ENCODE measurements at places on chromosomes 13 and 19. TPM values are rescaled to one million over a fixed set of nuclear protein-coding genes. Genes with fewer than 3 reads are reported as not detected.

GRCh38 chr19:54114340-54115108 lies 933 bp downstream of the TFPT start:
- H3K4me1 ChIP-seq = peaks cover 22% of the 10 kb centered on the region
- no peaks in the 10 kb centered on the region for H3K27me3 ChIP-seq
- DNase-seq = no peak
- peaks cover 8% of the 10 kb centered on the region for H3K36me3 ChIP-seq
- H3K27ac ChIP-seq = peak overlapping the region; percentile 97

PSG4 gene
- not detected for total RNA-seq

GRCh38 chr13:59326717-59327116 lies 837.0 kb downstream of the DIAPH3 start:
- DNase-seq = no peak
- no peak overlapping the region for H3K27ac ChIP-seq
- no peaks in the 10 kb centered on the region for H3K36me3 ChIP-seq
- no peaks in the 10 kb centered on the region for H3K4me1 ChIP-seq

ADGRE2 gene
- not detected for total RNA-seq

DNA sequence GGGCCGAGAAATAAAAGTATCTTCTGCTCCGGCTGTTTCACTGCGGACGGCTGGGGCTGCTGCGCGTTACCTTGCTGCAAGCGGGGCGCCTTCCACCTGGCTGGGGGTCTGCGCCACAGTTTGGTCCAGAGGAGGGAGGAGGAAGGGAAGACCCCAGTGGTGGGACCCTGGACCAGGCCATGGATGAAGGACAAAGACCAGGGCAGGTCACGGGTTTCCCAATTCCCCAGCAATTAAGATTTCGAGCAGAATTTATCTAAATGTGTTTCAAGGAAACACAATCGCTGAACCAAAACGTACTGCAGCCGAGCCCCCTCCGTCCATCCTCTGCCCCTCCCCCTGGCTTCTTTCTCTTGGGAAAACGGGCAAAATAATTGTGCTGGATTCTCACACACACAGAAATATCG lies 2.9 kb downstream of the SOX1 start:
- no peak overlapping the region for H3K27ac ChIP-seq
- H3K36me3 ChIP-seq = peaks cover 4% of the 10 kb centered on the region
- no peak overlapping the region for H3K4me3 ChIP-seq

- peak overlapping the region; percentile 89 for H3K27ac ChIP-seq
- H3K27me3 ChIP-seq = no peaks in the 10 kb centered on the region
- DNase-seq = no peak
- H3K36me3 ChIP-seq = peaks cover 19% of the 10 kb centered on the region
- no peak overlapping the region for H3K4me3 ChIP-seq
Observed at GRCh38 chr19:3656073-3656746, 29.6 kb upstream of the CACTIN start.

CNN1 gene
- total RNA-seq = 9.9 TPM

GRCh38 chr19:54606230-54606629 lies 12.8 kb downstream of the LILRA1 start:
- peak; percentile 51 for DNase-seq
- no peaks in the 10 kb centered on the region for H3K27me3 ChIP-seq
- H3K4me1 ChIP-seq = no peaks in the 10 kb centered on the region
- no peaks in the 10 kb centered on the region for H3K36me3 ChIP-seq
- H3K27ac ChIP-seq = no peak overlapping the region

DNA sequence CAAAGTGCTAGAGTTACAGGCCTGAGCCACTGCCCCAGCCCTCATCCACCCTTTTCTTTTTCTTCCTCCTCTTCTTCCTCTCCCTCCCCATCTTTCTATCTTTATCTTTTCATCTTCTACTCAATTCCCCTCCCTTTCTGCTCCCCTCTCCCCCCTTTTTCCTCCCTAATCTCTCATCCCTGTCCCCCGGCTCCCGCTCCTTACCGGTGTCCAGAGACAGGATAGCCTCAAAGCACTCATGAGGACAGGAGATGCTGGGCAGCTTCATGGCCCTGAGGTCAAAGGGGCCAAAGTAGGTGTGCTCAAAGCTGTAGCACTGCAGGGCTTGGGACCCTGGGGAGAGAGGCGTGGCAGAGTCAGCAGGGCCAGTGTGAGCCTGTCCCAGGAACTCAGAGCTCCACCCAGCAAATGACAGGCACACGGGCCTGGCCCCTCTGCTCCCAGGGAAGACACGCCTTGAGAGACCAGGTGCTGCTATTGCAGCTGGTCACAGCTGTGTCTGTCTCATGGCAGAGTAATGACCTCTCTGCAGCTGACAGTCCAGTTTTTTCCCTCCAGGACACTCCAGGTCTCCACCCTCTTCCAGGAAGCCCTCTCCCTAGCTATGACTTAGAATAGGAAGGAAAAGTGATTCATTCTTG lies 2.6 kb downstream of the LYPD5 start:
- peak overlapping the region; percentile 74 for H3K4me3 ChIP-seq
- H3K27ac ChIP-seq = no peak overlapping the region
- H3K4me1 ChIP-seq = peaks cover 7% of the 10 kb centered on the region
- no peaks in the 10 kb centered on the region for H3K36me3 ChIP-seq

DNA sequence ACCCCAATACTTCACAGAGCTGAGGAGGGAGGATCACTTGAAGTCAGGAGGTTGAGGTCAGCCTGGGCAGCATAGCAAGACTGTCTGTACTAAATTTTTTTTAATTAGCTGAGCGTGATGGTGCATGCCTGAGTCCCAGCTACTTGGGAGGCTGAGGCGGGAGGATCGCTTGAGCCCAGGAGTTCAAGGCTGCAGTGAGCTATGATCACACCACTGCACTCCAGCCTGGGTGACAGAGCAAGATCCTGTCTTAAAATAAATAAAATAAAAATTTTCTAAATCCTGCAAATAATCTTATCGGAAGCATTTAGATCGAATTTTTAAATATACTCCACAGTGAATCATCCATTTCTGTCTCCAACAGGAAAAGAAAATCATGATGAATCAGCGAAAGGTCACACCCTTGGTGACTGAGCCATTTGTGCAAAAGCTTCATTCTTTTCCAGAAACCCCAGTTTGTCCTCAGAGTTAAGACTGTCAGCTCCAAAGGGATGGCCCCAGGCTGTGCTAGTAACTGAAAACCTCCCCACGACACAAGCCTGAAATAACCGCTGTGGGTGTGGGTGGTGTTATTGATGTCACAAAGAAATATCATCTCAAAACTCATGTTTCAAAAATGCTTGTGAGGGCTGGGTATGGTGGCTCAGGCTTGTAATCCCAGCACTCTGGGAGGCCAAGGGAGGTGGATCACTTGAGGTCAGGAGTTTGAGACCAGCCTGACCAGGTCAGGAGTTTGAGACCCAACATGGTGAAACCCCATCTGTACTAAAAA lies 167.6 kb downstream of the PTPRS start:
- H3K4me3 ChIP-seq = no peak overlapping the region
- H3K4me1 ChIP-seq = peaks cover 23% of the 10 kb centered on the region

ZNF724 gene
- total RNA-seq = 3.2 TPM

GRCh38 chr19:18488838-18489626 lies 32.8 kb downstream of the ELL start:
- peaks cover 43% of the 10 kb centered on the region for H3K4me1 ChIP-seq
- no peaks in the 10 kb centered on the region for H3K36me3 ChIP-seq
- H3K4me3 ChIP-seq = no peak overlapping the region
- H3K27me3 ChIP-seq = no peaks in the 10 kb centered on the region
- H3K27ac ChIP-seq = no peak overlapping the region

- no peak for DNase-seq
- peaks cover 1% of the 10 kb centered on the region for H3K4me1 ChIP-seq
- no peaks in the 10 kb centered on the region for H3K27me3 ChIP-seq
- H3K27ac ChIP-seq = no peak overlapping the region
- H3K4me3 ChIP-seq = no peak overlapping the region
- H3K36me3 ChIP-seq = peaks cover 18% of the 10 kb centered on the region
Observed at GRCh38 chr19:45895519-45895972, 6.9 kb downstream of the MYPOP start.

DNA sequence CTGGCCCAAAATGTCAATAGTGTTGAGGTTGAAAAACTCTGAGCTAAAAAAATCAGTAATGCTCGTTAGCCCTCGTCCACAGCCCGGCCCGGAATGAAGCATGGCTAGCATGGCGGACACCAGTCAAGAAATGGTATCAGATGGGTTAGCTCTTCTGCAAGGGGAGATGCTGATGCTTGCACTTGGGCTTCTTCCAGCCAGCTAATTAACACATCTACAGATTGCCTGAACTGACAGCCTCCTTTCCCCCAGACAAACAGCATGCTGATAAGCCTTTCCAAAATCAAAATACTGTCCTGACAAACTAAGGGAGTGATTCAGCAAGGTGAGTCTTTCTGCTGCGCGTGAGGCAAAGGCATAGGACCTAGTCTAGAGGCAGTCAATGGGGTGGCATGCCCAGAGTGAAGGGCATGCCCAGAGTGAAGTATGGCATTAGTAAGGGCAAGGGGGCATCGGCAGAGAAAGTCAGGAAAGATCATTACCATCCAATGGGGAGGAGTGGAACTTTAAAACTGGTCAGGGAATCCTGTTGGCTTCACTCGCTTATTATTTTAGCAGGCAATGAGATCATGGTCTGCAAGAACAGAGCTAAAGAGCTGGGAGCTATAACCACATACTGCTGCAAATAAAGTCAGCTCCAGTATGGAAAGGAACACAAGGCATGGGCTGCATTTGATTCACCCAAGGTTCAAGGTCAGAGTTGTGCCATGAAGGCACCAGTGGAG lies 30.2 kb upstream of the UBE2L5 start:
- no peaks in the 10 kb centered on the region for H3K36me3 ChIP-seq
- peaks cover 2% of the 10 kb centered on the region for H3K27me3 ChIP-seq
- H3K27ac ChIP-seq = no peak overlapping the region
- peaks cover 12% of the 10 kb centered on the region for H3K4me1 ChIP-seq

DNA sequence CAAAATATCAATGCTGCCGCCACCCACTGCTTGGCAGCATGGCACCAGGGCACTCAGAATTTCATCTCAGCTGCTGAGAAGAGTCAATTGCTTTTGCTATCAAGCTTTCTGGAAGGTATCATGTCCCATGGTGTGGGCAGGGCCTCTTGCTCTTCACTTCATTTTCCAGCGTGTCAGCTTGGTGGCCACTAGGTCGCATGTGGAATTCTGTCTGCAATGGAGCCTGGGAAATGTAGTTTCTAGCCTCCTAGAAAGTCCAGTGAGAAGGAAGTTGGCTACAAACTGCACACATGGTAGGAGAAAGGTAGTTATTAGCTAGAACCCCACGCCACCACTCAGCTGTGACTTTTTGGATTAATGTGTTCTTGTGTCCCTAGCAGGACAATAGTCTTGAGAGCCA lies 105.3 kb downstream of the MYO16 start:
- peaks cover 31% of the 10 kb centered on the region for H3K27me3 ChIP-seq
- H3K27ac ChIP-seq = no peak overlapping the region
- no peaks in the 10 kb centered on the region for H3K36me3 ChIP-seq

GRCh38 chr19:17778968-17779929 lies 15.7 kb upstream of the B3GNT3 start:
- no peak for DNase-seq
- H3K4me1 ChIP-seq = peaks cover 13% of the 10 kb centered on the region
- no peaks in the 10 kb centered on the region for H3K36me3 ChIP-seq
- H3K4me3 ChIP-seq = no peak overlapping the region
- no peak overlapping the region for H3K27ac ChIP-seq

PNMA8B gene
- total RNA-seq = 2.5 TPM

SIGLEC10 gene
- total RNA-seq = not detected

ACP5 gene
- 1.3 TPM for total RNA-seq

DNA sequence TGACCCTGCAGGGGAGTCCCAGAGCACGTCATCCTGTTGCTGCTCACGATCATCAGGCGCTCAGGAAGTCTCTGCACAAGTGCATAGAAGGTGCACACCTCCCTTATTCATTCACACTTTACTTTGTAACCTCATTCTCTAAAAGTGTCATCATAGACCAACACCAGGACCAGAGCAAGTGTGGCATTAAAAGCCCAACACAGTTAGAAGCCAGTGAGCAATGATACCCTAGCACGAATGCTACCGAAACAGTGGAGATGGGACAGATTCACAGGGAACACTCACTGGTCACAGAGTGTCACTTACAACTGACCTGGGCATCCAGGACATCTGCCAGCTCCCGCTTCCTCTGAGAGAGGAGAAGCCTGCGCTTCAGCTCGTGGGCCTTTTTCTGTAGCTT lies 17.0 kb downstream of the HAUS8 start:
- no peaks in the 10 kb centered on the region for H3K27me3 ChIP-seq
- H3K4me1 ChIP-seq = peaks cover 4% of the 10 kb centered on the region
- DNase-seq = no peak
- no peak overlapping the region for H3K27ac ChIP-seq
- no peak overlapping the region for H3K4me3 ChIP-seq

APOC4 gene
- total RNA-seq = not detected
